Stimulated activated CD4-positive, alpha-beta T cell treated with anti-CD3 and anti-CD28 coated beads, Interleukin-1b, Interleukin-23, amount 100 ng/mL, for 24 hours (primary cell): ENCODE measurements at places on chromosomes 1 and 21.

DNA sequence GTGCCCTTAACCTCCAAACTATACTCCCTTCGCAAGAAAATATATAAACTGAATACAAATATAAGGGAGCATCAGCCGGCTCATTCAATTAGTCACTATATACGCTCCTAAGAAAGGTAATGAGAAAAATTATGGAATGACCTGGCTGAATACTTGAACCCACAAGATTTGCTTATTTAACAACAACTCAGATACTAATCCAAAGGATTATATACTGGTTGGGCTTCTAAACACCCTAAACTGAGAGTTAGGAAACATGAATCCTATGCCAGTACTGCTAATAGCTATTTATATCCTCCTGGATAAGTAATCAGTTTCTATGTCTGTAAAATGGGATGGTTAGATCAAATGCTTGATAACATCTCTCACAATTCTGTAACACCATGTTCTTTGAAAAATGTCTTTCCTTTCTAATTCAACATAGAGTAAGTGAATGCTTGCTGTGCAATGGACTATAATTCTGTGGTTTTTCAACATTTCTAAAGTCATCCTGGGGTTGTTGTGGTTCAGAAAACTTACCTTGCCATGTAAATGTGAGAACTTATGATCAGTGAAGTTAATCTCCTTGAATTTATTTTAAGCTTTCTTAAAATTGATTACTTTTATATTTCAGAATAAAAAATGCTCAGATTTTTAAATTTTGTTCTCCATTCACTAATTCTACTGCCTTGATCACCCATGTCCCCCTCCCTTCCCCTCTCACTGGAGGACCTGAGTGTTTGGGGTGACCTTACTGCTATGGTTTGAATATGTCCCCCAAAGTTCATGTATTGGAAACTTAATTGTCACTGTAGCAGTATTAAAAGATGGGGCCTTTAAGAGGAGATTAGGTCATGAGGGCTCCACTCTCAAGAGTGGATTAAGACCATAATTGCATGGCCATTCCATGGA lies 14.5 kb downstream of the DUSP10 start:
- no peak for DNase-seq

DNA sequence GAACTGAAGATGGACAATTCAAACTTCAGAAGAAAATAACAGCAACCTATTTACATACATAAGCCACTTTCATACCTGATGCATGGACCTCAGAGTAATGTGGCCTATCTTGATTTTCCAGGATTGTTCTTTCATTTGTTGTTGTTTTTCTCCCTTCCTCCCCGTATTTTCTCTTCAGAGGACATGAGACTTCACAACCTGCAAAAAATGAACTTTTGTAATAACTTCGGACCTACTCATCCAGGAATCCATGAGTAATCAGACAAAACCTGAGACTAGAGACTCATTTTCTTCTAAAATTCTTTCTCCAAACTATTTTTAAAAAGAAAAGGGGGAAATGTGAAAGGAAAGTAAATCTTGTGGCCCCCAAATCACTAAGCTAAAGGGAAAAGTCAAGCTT lies 17.6 kb upstream of the PLA2G5 start:
- DNase-seq, result no peak

DNA sequence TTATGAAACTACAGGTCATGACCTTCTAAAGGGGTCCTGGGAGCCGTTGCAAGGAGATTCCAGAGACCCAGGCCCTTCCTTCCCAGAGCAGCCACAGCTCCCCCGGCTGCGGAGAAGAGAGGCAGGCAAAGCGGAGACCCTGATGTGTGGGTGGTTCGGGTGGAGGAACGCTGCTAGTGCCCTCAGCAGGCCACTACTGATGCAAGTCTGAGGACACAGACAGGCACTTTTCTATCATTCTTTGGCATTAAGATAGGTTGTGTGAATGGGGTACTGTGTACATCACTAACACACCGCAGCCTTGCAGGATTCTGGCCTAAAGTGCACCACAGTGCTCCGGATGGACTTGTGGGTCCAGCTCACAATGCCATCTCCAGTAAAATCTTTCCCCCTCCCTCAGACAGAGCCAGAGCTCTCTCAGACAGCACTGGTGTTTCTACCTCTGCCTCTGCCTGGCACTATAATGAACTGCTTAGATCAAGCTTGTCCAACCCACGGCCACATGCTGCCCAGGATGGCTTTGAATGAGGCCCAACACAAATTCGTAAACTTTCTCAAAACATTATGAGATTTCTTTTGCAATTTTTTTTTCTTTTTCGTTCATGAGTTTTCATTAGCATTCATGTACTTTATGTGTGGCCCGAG lies 121.4 kb downstream of the TGFBR3 start:
- DNase-seq, result no peak

- DNase-seq, result no peak
Measured at GRCh38 chr1:203772836-203773235, 7.9 kb downstream of the LAX1 start.

DNA sequence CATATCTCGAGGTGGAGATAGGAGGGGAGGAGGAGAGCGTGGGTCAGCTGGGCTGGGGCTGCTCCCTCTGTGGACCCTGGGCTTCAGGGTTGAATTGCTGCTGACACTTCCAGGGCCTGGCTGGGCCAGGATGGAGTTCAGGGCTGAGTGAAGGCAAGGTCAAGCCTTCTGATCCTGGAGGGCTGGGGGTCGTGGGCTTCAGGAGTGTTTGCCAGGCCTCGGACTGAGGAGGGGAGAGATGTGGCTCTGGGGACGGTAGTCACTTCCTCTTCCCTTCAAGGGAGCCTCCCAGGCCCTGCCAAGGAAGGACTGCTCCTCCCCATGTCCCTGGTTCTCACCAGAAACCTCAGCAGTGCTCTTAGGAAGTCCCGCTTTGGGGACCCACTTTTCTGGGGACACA lies 12.1 kb upstream of the FAM131C start:
- DNase-seq, result no peak

GRCh38 chr1:3124246-3124645 lies 55.2 kb downstream of the PRDM16 start:
- no peak for DNase-seq
